ENCODE measurements at places on chromosomes 5 and 9. TPM values are rescaled to one million over a fixed set of nuclear protein-coding genes. Genes with fewer than 3 reads are reported as not detected.
A peak's percentile ranks its signal among the peaks of the same experiment; 100 is the strongest.

GRCh38 chr9:79698967-79699366 lies 127.2 kb downstream of the TLE4 start:
- H3K4me1 ChIP-seq = peaks cover 4% of the 10 kb centered on the region
- H3K36me3 ChIP-seq = no peaks in the 10 kb centered on the region
- H3K27me3 ChIP-seq = no peaks in the 10 kb centered on the region

The BTNL9 gene
- 20.3 TPM for total RNA-seq

DNA sequence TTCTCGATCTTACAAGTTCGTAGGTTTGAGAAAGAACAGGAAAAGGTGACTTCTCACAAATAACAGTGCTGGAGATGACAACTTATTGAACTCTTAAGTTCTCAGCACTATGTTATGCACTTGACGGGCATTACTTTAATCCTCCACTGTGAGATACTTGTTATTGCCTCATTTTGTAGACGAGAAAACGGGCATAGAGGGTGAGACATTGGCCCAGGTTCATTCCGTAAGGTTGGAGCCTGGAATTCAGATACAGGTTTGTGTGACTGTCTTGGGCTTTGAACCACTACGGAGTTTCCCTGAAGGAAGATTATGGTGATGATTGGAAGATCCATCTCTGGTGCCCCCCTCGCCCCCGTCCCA lies 657 bp downstream of the MAT2B start:
- H3K36me3 ChIP-seq = no peaks in the 10 kb centered on the region
- peak overlapping the region; percentile 99 for H3K27ac ChIP-seq
- H3K4me1 ChIP-seq = peaks cover 24% of the 10 kb centered on the region

DNA sequence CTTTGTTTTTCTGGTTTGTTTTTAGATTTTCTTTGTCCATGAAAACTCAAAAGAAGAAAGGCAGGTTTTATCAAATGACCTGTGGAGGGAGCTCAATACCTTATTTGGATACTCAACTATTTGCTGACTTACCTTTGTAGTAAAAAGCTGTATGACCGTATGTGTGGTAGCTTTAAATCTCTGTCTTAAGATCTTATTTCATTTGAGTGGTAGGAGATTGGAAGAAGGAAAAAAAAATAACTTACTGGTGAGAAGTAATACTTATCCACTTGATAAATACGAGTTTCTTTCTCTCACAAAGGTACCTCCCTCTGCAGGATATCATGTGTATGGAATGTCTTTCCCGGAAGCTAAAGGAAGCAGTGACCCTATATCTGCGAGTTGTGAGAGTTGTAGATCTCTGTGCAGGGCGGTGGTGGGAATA lies 15.0 kb downstream of the FBXO38 start:
- DNase-seq = no peak
- H3K4me1 ChIP-seq = no peaks in the 10 kb centered on the region
- peaks cover 48% of the 10 kb centered on the region for H3K36me3 ChIP-seq
- H3K4me3 ChIP-seq = no peak overlapping the region
- no peaks in the 10 kb centered on the region for H3K27me3 ChIP-seq

DNA sequence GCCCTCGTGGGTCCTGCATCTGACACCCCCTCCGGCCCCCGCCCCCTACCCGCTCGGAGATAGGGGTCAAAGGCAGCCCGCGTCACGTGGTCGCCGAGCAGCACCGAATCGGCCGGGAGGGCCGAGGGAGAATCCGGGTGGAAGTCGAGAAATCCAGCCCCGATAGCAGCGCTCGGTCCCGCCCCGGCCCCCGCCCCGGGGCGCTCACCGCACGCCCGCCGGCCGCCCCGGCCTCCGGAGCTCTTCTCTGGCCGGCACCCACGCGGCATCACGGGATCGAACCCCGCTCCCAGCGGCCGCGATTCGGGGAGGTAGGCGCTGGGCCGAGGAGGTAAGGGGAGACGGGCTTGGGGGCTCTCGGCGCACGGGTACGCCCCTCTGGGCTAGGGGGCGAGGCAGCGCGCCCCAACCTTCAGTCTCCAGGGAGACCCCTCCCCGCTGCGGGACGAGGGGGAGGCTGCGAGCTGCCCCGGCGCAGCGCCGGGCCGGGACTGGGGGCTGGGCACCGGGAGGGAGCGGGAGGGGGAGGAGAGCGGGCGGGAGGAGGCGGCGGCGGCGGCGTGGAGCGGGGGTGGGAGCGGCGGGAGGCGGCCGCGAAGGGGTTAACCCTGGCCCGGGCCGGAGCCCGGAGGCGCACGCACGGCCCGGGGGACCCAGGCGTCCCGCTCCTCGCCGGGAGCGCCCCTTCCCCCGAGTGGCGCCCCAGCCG lies 22.1 kb upstream of the NDST1 start:
- H3K27me3 ChIP-seq = no peaks in the 10 kb centered on the region
- DNase-seq = peak; percentile 76
- no peaks in the 10 kb centered on the region for H3K36me3 ChIP-seq

DNA sequence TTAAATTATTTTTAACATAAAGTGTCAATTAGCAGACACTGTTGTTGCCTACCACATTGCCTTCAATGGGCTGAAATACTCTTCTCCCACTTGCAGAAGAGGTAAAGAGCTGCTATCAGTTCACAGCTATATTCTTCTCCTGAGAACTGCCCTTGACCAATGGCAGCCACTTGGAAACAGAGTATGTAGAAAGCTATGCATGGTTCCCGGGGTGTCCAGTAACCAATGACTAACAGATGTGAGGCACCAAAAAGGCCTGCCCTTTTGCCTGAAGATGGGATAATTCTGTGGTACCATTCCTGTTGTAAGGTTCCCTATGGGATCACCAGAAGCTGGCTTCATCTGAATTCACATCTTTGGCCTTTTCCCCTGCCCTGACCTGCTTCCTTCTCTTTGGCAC lies 181.4 kb upstream of the MAP3K1 start:
- no peak overlapping the region for H3K27ac ChIP-seq
- H3K4me3 ChIP-seq = no peak overlapping the region
- no peaks in the 10 kb centered on the region for H3K27me3 ChIP-seq
- no peak for DNase-seq
- H3K36me3 ChIP-seq = no peaks in the 10 kb centered on the region
- no peaks in the 10 kb centered on the region for H3K4me1 ChIP-seq

The LOX gene
- total RNA-seq = 11.0 TPM

Measured in adrenal gland (tissue), 19 donors.